Activated CD4-positive, alpha-beta T cell treated with anti-CD3 and anti-CD28 coated beads for 36 hours (primary cell): ENCODE measurements at places on chromosomes 16 and 17.

DNA sequence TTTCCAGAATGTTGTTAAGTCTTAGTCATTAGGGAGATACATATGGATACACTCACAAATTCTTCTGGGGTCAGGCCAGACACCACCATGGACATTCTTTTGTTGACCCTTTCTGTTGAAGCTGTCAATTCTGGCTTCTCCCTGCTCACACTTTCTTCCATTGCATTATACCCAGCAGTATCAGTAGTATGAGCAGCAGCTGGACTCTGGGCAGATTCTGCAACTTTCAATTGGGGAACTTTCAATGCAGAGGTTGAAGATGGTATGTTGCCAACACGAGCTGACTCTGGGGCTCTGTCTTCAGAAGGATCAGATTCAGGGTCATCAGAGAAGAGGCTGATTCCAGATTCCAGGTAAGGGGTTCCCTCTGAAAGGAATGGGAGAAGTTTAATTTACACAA lies 45.8 kb downstream of the RND2 start:
- no peak for DNase-seq

DNA sequence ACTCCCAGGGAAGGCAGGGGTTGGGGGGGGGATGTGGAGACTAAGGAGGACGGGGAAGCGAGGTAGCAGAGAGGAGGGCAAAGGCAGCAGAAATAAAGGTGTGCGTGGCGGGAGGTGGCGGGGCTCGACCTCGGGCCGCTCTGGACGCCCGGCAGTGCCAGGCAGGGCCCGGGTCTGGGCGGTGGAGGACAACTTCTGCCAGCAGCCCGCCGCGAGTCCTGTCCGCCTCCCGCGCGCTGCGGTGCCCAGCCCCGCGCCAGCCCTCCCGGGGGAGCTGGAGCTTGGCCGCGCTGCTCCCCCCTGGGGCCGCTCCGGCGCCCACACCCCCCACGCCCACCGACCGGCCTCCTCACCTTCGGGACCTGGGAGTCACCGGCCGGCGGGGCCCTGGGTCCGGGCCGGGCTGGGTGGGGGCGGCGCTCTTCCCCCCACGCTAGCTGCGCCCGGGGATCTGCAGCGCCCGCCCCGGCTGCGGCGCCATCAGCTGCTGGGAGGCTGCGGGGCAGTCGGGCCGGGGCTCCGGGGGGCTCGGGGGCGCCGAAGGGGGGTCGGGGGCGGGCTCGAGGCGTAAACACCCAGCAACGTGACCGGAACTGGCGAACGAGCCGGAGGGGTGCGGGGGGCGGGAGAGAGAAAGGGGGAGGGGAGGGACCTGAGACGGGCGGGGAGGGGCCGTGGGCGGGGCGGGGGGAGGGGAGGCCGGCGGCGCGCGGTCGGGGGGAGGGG lies at the start of gene CCDC92B:
TSS of gene CCDC92B (minus strand) at position 595 of the 726 bp plus-strand sequence. CDS start 14,507 bp downstream, outside the sequence.
- DNase-seq: no peak

- DNase-seq: no peak
Observed at GRCh38 chr17:72631568-72631948, 460.9 kb downstream of the SLC39A11 start.

GRCh38 chr17:77841742-77842527 lies 116.6 kb upstream of the TNRC6C start:
- peak; percentile 8 for DNase-seq

GRCh38 chr16:57791893-57792461 lies 10.3 kb downstream of the KIFC3 start:
- no peak for DNase-seq

DNA sequence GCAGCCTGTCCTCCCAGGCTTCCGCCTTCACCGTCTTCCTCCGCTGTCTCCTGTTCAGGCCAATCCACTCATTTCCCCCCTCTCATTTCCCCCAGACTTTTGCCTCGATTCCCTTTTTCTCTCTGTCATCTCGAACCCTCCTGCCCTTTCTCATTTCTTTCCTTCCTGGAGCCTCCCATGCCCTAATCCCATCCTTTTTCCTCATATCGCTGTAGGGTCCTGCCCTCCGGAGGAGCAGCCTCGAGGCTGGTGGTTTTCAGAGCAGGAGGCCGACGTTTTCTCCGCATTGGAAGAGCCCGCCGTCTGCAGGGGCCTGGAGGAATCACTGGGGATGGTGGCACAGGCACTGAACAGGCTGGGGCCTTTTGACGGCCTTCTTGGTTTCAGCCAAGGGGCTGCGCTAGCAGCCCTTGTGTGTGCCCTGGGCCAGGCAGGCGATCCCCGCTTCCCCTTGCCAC lies 597 bp downstream of the OVCA2 start:
- no peak for DNase-seq

DNA sequence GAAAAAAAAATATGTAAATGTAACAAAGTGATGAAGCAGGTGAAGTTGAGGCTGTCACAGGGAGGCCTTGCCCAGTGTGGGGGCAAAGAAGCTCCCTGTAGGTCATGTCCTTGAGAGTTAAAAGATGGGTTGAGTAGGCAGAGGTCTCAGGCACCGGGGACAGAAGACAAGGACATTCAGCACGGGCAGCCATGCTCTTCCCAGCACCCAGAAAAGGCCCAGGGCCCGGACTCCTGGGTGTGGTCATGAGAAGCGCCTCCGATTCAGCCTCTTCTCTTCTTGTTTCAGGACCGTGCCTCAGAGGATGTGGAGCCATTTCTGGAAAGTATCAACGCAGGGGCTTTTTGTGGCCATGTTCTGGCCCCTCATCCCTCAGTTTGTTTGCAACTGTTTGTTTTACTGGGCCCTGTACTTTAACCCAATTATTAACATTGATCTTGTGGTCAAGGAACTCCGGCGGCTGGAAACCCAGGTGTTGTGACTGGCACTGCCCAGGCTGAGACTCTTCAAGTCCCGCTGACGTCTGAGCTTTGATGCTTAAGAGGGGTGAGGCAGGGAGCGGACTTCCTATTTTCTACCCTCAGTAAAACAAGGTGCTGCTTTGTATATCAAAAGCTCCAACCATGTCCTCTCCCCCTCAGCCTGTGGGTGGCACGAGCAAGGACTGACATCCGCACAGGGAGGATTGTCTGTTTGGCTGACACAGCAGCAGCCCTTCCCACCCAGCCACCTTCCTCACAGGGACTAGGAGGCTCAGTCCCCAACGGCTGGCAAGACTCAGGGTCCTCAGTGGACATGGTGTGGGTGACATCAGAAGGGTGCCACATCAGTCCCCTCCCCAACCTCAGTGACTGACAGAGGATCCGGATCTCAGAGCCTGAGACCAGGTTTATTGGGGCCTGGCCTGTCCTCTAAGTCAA lies 26.5 kb downstream of the PLA2G10 start:
- DNase-seq: no peak

GRCh38 chr17:41812381-41813151 lies at the start of gene FKBP10:
TSS of gene FKBP10 (plus strand) at chr17:41813004. CDS start at chr17:41813035, 31 bp downstream.
- peak; percentile 56 for DNase-seq

- no peak for DNase-seq
Observed at GRCh38 chr16:3800019-3800418, 80.5 kb downstream of the CREBBP start.

- DNase-seq: no peak
Observed at GRCh38 chr17:10294180-10294579, 78.6 kb downstream of the MYH13 start.

GRCh38 chr17:76178124-76178523 lies 37.1 kb upstream of the FOXJ1 start:
- no peak for DNase-seq

GRCh38 chr17:12672947-12673346 lies 7.3 kb downstream of the MYOCD start:
- no peak for DNase-seq

GRCh38 chr17:36641877-36642845 lies 40.8 kb downstream of the MRM1 start:
- DNase-seq: peak; percentile 46

GRCh38 chr17:80778716-80779115 lies 212.9 kb upstream of the CHMP6 start:
- DNase-seq: no peak

DNA sequence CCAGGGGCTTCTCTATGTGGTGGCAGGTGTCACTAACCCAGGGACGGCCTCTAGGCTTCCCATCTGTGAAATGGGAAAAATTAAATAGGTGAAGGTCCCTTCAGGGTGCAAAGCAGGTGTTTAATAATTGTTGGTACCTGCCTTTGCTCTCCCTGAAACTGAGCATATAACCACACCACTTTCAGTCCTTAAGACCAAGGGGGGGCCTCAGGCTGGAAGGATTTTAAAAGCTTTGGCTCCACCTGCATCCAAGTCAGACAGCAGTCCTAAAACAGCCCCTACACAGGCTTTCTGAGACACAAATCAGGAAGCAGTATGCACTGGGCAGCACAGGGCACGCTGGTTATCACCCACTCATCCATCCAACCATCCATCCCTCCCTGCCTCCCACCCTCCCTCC lies 55.0 kb downstream of the TK2 start:
- DNase-seq: no peak

DNA sequence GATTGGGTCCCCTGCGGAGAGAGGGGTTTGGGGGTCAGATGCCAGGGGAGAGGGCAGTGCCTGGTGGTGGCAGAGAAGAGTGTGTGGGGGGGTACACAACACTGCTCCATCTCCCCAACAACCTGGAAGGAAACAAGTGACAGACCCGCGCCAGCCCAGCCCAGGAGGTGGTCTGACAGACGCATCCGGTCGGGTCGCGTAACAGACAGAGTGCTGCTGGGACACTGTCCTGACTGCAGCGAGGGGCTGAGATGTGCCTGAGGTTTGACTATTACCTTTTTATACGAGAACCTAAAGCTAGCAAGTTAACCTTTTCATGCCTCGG lies 16.2 kb downstream of the UNC13D start:
- DNase-seq: no peak

DNA sequence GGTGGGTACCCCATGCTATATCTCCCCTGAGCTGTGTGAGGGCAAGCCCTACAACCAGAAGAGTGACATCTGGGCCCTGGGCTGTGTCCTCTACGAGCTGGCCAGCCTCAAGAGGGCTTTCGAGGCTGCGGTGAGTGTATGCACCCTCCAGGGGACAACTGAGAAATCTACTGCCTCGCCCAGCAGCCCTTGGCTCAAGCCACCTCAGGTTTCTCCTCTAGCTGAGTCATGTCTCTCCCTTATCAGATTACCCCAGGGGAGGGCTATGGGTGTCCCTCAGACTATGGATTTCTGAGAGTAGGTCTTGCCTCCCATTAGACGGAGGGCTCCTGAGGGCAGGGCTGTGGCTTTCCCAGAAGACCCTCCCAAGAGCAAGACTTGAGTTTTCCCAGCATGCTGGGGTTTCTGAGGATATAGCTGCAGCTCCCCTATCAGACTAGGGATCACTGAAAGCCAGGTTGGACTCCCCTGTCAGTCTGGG lies 6.7 kb downstream of the NEK8 start:
- DNase-seq: no peak

- DNase-seq: no peak
Observed at GRCh38 chr16:19532601-19533000, 8.9 kb downstream of the CCP110 start.

- peak; percentile 68 for DNase-seq
Observed at GRCh38 chr16:17026600-17027242, 444.0 kb downstream of the XYLT1 start.

- no peak for DNase-seq
Observed at GRCh38 chr16:57775661-57776469, 26.4 kb downstream of the KIFC3 start.

DNA sequence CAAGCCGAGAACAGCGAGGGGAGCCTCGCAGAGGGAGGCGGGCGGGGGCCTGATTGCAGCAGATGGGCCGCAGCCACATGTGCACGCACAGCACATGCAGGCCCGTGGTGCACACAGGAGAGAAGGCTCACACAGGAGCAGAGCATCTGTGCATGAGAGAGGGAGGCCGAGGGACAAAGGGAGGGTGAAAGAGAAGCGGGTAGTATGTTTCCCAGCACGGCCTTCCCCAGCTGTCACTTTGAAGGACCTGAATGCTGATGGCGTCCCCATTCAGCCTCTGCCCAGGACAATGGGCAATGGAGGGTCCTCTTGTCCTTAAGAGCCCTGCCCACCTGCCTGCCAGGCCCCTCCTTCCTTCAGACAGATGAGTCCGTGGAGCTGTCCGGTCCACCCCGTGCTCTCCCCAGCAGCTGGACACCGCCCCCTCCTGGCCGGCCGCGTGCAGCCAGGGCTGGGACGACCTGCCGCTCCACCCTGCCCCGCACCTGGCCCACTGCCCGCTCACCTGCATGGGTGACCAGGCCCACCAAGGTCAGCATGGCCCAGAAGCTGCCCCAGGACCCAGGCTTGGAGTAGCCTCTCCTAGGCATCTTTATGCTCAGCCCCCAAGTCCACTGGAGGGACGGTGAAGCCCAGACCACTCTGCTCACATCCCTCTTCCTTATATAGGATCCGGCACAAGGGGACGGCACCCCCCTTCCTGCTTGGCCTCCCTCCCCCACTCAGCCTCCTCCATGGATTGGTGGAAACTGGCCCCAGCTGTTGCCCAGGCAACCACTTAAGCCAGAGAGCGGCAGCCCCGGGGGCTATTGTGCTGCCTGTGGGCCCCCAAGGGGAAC lies at the start of gene BTBD17:
TSS of gene BTBD17 (minus strand) at position 639 of the 839 bp plus-strand sequence. CDS start at position 590, 49 bp downstream.
- DNase-seq: peak; percentile 69

GRCh38 chr17:35432176-35433074 lies at the start of gene SLFN12:
TSS of gene SLFN12 (minus strand) at chr17:35432500. CDS start at chr17:35423028, 9,472 bp downstream.
- peak; percentile 63 for DNase-seq

DNA sequence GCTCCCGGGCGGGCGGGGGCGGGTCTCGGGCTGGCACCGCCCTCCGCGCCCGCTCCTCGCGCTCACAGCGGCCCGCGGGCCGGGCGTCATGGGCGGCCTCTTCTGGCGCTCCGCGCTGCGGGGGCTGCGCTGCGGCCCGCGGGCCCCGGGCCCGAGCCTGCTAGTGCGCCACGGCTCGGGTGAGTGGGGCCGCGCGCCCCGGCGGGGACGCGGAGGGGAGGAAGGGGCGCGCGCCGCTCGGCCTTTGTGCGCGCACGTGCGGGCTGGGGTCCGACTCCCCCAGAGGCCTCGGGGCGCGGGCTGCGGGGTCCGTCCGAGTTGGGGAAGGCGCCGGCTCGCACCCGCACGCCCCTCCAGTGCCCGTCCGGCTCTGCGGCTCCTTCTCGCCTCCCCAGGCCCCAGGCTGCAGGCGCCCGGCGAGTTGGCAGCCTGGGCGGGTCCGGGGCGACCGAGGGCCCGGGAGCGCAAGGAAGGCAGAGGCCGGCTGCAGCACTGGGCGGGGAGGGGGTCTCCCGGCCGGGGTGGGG lies at the start of gene NME4:
TSS of gene NME4 (plus strand) at position 65 of the 527 bp plus-strand sequence. CDS start at position 89, 24 bp downstream.
- peak; percentile 57 for DNase-seq

DNA sequence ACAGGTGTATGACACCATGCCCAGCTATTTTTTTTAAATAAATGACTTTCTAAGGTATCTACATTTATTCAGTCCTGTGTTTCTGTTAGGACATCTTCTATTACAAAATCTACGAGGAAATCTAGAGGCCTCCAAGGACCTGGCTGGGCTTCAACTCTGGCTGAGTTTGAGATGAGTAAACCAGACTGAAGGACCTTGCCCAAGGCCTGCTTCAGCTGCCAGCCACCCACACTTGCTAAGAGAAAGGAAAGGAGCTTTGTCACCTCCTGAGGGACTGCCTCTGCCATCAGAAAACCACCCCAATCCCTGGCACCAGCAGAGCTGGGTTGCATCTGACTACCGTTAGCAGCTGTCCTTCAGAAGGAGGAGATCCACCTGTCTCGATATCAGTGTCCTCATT lies 1.3 kb upstream of the MYO1D start:
- peak; percentile 12 for DNase-seq

DNA sequence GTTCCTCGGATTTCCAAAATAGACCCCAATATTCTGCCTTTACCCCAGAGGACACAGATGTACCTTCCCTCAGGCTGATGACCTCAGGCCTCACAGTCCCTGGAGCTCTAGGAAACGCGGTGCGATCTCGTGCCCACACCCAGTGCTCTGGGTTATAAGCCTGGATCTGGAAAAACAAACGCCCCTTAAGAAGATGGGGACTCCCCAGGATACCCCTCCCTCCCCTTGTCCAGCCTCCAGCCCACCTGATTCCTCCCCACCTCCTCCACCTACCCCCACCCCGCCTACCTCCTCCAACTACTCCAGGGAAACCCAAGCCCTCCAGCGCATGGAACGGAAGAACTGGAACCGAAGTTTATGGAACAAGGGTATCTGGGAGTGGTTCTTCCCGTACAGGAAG lies 19.1 kb downstream of the PRR11 start:
- no peak for DNase-seq
